Stimulated activated CD8-positive, alpha-beta memory T cell treated with anti-CD3 and anti-CD28 coated beads, Interleukin-15, amount 100 ng/mL, for 24 hours (primary cell): ENCODE measurements at places on chromosomes 2 and 18.

GRCh38 chr2:197973772-197974171, 169.4 kb downstream of the PLCL1 start:
- no peak for DNase-seq

- no peak for DNase-seq
These were observed 9.9 kb downstream of the DNMT3A start for GRCh38 chr2:25331686-25332365.

DNA sequence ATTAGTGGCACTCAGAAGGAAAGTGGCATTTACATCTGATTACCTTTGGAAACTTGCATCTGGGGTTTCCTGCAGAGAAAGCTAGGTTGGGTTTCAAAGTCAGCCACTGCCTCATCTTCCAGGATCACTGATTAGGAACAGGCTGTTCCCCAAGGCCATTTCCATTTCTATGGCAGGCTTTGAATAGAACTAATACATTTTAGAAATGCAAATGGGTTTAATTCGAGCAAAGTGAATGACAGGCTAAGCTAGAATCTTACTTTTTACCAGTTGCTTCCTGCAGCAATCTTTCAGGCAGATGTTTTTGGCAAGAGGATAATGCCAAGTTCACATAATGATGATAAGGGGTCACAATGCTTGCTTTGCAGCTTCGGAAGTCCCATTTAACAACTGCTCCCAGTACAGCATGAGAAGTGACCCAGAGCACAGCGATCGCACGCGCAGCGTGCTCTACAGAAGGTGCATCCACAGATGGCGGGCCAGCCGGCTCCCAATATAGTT, 336.7 kb downstream of the LPIN1 start:
- no peak for DNase-seq

GRCh38 chr2:29013057-29013780, 32.1 kb downstream of the TOGARAM2 start:
- no peak for DNase-seq

DNA sequence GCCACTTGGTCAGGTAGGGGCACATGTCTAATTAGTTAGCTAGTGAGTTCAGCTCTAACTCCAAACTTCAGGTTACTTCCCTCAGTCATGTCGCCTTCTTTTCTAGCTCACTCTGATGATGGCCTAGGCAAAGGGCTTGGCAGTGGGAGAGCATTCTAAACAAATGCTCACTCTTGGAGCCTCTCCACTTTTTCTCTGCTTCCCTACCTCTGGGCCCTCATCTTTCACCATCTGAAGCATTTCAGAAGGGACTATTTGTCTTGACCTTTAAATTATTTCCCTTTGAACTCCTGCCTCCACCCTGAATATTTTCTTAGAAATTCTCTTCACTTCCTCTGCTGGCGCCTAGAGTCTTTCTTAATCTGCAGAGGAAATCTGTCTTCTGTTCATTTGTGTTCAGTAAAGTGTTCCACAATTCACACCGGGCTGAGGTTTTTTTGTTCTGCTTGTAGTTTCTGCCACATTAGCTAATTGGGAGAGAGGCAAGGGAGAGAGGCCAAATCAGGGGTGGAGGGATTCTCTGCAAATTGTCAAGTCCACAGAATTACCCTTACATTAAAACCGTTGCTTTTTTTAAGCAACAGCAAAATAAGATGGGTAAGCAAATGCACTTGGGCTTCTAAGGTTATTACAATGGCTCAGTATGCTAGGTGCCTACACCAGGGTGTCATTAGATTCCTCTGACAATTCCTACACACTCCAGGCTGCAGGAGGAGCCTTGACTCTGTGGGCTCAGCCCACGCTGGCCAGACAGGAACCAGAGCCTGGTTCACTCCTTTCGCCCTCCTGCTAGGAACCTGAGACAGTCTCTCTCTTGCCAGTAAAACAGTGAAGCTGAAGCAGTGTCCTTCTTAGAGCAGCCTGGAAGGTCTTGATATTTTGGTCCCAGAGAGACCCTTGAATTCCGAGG, 5.5 kb downstream of the MSGN1 start:
- DNase-seq: no peak

DNA sequence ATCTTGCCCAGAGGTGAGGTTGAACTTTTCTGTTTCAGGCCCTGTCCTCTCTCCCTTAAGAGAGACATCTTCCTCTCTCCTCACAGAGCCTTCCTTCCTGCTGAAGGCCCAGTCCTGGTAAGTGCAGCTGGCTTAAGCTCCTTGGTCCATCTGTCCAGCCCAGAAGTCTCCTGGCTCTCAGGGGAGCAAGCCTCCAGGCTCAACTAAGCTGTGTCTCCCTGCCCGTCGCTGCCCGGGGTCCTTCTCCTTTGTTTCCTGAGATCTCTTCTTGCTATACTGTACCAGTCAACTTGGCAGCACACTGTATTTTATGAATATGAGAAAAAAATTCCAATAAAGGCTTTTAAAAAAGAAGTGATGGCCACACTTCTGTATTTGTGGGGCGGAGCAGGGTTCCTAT, 77.4 kb downstream of the KCNF1 start:
- no peak for DNase-seq

DNA sequence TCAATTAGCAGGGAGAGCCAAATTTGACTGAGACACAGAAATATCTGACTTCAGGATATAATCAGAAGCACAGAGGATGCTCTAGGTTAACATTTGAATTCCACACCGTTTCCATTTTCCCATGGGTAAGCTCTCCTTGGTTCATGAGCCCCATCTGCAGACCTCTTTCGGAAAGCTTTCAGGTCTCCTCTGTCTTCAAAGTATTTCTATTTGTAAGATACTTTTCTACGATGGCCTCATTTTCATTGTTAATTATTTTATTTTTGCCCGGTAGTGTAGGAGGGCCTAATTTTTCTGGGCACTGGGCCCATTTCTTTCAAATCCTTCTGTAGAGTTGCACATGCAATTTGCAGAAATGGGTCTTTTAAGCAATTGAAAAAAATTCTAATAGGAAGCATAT, 53.8 kb downstream of the LRPPRC start:
- no peak for DNase-seq

- DNase-seq: no peak
These were observed 16.4 kb downstream of the CRIM1 start for GRCh38 chr2:36371928-36372391.

- no peak for DNase-seq
These were observed 86.6 kb downstream of the DTNB start for GRCh38 chr2:25586726-25587144.

DNA sequence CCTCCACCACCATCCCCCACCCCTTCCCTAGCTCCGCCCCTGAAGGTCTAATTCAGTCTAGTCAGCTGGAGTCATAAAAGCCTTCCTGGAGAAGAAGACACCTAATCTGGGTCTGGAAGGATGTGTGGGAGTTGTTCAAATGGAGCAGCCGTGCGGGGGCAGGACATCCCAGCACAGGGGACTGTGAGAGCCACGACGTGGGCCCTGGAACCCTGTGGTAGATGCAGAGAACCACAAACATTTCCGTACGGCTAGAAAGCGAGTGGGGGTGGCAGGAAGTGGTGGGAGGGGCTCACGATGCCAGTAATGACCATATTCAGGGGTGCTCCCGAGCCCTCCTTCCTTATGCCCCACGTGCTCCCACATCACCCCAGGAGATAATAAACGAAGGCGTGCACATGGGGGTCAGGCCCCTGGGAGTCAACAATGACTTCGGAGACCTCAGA, 20.9 kb upstream of the COL6A3 start:
- DNase-seq: no peak

DNA sequence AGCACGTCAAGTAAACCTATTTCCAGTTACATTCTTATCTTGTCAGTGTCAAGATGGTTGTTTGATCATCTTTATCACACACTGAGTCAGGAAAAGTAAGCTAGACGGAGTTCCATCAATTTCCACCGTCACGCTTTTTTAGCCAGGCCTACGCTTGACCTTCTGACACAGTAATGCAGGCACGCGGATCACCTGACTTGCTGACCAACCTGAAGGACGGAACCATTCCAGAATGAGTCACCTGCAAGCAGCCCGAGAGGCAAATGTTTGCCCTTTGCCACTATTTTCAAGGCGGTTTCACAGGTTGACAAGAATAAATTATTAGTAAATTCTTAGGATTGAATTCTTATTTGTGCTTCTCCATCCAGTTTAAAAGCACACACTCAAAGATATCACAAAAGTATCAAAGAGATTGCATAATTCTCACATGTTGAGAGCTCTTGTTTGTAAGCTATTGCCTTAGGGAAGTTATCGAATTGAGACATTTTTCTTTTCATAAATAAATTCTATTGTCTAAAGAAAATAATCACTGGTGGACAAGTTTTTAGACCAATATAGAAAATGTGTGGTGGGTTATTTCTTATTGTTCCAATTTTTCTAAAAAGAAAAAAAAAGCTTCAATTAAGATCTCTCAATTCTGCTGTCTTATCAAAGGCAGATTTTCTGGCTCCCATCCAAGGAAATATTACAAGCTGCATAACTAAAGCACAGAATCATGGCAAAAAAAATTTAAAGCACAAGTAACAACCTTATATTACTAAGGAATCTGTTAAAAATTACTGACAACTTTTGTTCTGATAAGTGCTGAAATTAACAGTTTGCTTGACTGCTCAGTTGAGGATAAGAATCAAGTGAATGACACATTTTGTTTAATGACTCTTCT, 31.9 kb downstream of the UXS1 start:
- no peak for DNase-seq
